ENCODE measurements at places on chromosomes 1 and 21.

GRCh38 chr1:106926803-106927582, 129.5 kb upstream of the PRMT6 start:
- no peak for DNase-seq

- no peak for DNase-seq
These were observed 932 bp upstream of the USP24 start for GRCh38 chr1:55216096-55216495.

GRCh38 chr1:87410776-87411480, 82.2 kb downstream of the LMO4 start:
- DNase-seq = no peak

GRCh38 chr1:184002071-184002470, 35.5 kb downstream of the COLGALT2 start:
- no peak for DNase-seq

DNA sequence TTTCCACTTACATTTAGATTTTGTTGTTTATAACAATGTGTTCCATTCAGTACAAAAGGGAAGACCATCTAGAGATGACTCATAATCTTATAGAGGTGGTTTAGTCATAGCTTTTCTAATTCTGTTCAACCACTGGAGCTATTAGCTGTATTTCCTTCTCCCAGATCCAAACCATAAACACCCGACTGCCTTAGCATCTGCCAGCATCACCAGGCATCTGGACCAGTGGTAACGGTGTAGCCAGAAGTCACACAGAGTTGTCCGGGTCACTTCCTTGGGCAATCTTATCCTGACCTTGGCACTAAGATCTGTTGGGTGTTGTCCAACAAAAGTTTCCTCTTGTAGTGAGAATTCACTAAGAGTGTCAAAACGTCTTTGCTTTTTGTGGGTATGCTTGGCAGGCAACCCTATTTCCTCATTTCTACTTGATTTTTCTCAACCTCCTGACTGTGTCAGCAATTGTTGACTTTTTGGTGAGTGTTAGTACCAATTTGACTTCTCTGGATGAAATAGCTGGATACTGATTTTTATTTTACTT, 372.1 kb upstream of the B3GALT2 start:
- peak; percentile 22 for DNase-seq

GRCh38 chr1:13771745-13772144, 71.8 kb downstream of the PRDM2 start:
- DNase-seq = no peak

DNA sequence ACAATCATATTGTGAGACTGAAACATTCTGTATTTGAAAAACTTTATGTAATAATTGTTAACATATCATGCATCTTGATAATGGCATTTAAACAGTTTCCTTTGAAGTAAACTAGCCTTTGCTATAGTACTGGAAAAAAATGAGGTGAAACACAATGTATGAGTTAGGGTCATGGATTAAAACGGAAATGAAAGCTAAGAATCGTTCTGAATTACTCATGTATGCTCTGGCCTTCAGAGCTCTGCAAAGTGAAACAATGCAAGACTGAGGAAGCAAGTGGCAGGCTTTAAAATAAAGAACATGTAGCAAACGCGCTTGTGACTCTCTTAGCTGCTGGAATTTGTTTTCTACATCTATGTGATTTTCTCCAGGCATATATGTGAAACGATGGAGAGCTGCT, 317.1 kb downstream of the DPYD start:
- DNase-seq = no peak

DNA sequence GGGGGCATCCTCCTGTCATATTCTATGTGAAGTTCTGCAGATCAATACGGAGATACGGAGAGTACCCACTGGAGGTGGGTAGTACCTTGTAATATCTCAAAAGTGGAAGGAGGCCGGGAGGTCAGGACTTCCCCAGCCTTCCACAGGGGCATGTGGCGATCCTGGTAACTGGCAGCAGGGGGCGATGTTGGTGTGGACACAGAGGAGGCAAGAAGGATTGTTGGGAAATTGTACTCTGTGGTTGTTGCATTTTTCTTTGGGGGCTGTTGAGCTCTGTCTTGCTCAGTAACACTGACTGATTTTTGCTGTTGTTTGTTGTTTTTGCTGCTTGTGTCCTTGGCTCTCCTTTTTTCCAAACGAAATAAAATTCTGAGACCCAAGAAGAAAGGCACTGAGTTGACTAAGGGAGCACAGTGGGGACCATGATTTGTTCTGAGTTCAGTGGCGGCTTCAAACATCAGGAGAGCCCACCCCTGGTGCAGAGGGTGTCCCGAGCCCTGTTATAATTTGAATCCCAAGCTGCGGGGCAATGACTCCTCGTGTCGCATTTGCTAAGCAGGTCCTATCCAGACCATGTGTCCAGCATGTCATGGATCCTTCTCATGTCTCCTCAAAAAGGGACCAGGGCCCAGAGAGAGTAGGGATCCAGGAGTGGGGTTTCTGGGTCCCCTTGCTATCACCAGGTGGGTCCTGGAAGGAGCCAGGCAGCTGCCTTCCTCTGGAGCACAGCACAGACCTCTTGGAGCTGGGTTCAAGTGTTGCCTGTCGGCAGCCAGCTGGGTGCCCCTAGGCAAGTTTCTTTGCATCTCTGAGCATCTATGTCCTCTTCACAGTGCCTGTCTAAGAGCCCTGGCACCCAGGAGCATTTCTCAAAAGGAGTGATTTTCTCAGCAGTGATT, 22.8 kb downstream of the LHX4 start:
- peak; percentile 71 for DNase-seq

DNA sequence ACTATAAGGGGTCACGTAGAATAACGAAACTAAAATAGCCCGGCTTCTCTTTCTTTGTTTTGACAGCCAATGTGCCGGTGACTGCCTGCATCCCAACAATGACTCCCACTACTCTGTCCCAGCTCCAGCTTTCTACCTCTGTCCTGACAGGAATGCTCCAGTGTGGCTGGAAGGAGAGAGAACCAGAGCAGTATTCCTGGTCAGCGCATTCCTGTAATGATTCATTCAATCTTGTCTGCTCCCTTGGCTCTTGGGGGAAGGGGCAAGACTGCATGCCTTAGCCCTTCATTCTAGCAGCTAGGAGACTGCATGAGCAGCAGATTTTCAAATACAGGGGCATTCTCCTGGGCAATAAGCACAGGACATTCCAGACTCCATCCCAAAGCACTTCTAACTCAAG, 132.1 kb upstream of the PRMT6 start:
- no peak for DNase-seq

DNA sequence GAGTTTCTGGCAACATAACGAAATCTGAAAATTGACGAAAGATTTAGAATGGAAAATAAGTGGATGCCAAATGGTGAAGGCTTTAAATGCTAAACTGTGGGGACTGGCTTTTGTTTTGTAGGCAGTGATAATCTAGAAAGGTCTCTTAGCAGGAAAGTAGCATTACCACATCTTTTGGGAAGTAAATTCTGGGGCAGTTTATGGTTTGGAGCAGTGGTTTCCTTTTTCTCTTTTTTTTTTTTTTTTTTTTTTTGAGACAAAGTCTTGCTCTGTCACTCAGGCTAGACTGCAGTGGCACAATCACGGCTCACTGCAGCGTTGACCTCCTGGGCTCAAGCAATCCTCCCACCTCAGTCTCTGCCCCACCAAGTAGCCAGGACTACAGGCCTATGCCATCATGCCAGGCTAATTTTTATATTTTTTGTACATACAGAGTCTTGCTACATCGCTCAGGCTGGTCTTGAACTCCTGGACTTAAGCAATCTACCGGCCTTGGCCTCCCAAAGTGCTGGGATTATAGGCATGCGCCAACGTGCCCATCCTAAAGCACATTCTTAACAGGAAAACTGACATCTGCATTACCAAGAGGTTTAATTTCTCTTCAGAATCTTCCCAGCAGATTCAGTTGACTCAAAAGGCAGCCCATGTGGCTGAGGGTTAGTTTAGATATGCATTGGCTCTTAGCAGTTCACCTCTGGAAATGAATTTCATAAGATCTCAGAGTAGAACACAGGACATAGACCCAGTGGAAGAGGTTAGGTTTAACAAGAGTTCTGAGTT, 32.9 kb downstream of the C21orf91 start:
- DNase-seq = peak; percentile 41

DNA sequence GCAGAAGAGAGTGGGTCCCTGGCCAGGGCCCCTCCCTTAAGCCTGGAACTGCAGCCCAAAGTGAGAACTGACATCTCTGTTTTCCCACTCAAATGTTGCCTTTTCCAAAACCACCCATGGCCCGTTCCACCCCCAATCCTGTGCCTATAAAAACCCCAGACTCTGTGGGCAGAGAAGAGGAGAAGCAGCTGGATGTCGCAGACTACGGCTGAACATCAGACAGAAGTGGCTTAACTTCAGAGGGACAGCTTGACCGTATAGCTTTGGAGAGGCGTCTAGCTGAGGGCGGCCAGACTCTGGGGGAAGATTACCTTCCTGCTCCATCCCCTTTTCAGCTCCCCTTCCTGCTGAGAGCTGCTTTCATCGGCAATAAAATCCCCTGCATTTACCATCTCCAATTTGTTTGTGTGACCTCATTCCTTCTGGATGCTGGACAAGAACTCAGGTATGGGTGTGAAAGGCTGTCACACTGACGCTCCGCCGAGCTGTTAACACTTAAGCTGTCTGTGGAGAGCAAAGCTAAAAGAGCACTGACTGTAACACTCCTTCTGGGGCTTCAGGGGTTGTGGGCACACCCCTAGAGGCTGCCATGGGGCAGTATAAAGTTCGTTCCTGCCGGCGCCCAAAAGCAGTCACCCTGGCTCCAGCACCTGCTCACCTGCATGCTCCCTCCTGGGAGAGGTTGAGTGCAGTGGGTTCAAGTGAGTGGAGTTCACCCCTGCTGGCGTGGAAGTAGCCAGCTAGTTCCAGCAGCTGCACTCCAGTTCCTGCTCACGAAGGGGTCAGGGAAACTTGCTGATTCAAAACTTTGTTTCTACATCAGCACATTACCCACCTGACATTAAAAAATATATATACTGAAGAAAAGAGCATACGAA, 19.6 kb upstream of the ERO1B start:
- DNase-seq = no peak

- DNase-seq = no peak
These were observed 133.6 kb upstream of the SLC45A1 start for GRCh38 chr1:8184301-8184700.

DNA sequence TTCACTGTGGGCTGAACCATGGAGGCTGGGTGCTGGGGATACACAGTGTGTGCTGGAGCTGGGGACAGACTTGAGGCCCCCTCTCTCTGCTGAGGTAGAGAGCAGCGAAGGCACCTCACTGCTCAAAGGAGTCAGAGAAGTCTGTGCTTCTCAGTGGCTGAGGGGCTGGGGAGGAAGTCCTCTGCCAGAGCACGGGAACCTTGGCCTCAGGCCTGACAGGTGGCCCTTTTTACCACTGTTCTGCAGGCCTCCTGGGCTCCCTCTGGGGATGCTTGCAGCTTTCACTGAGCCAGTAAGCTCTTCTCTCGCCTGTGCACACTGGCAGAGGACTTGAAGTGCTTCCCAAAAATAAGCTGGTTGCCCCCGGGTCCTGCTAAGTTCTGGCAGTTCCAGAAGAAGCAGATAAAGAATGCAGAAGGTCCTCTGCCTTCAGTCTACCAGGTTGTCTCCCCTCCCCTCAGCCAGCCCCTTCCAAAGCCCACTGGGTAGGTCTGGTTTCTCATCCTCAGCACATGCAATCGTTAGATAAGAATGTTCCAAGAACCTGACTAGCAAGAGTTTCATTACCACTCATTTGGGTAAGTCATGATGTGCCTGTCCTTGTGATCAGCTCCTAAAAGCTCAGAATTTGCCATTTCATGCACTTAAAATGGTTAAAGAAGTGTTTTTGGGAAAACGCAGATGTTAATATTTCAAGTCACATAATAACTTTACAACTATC, 53.9 kb downstream of the TENT5C start:
- no peak for DNase-seq

DNA sequence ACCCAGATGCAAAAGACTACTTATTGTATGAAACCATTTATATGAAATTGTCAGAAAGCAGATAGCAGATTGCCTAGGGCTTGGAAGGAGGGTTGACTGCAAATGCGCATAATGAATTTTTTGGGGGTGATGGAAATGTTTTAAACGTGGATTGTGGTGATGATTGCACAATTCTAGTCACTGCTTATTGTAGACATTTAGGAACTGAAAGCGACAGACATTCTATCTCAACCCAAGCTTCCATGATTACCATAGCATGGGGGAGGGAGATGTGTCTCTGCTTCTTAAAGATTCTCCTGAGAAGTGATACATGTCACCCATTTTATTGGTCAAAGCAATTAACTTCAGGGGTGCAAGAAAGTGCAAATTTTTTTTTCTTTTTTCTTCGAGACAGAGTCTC, 2.8 kb upstream of the MTF2 start:
- no peak for DNase-seq

DNA sequence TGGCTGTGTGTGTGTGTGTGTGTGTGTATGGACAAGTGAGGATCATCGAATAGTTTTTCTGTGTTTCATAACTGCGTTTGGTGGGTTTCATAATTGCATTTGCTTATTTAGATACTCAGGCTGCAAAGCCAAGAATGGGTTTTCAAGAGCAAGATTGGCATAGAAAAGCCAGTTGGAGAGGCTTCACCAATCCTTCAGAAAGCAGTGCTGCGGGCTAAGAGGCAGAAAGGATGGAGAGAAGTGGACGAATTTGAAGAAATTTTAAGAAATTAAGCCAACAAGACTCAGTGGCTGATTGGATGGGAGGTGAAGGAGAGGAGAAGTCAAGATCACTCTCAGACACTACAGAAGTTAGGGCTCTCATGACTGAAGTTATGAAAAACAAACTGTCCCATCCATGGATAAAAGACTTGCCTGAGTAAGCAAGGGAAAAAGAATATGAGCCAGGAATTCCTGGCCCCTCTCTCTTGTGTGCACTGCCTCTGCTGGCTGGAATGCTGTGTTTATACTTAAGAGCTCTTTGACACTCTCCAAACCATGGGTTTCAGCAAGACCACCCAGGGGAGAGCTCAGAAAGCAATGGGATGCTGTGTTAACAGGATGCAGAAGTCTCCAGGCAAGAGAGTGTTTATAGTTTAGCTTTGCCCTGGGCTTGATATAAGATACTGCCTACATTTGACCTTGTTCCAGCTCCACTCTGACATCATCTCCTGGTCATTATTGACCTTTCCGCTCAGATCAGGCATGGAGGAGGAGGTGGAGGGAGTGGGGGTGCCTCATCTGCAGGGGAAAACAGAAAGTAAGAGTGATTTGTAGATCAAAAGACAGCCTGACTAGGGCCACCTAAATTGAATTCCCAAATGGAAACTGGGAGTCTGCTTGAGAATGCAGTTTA, 232.0 kb upstream of the PLXNA2 start:
- no peak for DNase-seq

- no peak for DNase-seq
These were observed 83.4 kb downstream of the ADSS2 start for GRCh38 chr1:244368279-244368678.

DNA sequence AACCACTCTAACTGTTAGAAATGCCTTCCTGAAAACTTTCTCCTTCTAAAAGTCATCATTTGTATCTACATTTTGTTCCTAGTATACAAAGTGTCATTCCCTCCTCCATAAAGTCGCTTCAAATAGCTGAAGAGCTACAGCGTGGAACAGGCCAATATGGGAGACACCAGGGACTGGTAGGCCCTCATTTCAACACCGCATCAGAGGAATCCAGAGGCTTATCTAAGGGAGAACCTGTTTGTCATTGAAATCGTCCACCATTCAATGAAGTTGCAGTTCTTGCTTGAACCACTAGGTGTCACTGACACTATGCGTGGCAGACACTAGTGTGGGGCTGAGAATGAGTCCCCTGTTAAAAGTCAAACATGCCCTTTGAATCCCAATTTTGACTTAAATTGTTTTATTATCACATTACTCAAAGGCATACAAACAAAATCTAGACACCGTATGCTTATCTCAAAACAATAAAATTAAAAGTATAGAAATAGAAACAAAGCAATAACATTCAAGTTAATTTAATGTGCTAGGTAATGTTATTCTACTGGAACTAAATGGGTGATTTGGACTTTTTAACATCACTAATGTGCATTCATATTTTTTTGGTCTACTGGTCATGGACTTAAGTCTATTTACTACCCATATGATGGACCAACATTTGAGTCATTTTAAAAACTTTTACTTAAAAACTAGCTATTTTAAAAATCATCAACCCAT, 182.3 kb downstream of the FCRL5 start:
- DNase-seq = peak; percentile 46
